ENCODE measurements at places on chromosomes 4 and X.
A peak's percentile ranks its signal among the peaks of the same experiment; 100 is the strongest.

DNA sequence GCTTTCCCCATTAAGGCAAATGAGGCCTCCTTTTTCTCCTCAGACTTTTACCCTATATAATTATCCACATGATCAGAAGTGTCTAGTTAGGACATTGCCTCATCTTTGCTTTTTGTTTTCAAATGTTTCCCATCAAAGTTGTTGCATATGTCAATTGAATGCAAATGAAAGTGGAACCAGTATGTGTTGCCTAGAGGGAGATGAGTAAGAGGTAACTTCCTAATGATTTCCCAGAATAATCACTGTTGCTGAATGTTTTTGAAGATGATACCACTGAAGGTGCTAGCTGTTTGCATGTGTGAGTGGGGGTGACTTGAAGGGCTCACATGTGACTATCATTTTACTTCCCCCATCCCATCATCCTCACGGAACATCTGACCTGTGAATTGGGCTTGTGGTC, 33.9 kb downstream of the PAK3 start:
- DNase-seq: no peak

- no peak for DNase-seq
Measured at GRCh38 chrX:149010853-149011224, 494.3 kb downstream of the IDS start.

DNA sequence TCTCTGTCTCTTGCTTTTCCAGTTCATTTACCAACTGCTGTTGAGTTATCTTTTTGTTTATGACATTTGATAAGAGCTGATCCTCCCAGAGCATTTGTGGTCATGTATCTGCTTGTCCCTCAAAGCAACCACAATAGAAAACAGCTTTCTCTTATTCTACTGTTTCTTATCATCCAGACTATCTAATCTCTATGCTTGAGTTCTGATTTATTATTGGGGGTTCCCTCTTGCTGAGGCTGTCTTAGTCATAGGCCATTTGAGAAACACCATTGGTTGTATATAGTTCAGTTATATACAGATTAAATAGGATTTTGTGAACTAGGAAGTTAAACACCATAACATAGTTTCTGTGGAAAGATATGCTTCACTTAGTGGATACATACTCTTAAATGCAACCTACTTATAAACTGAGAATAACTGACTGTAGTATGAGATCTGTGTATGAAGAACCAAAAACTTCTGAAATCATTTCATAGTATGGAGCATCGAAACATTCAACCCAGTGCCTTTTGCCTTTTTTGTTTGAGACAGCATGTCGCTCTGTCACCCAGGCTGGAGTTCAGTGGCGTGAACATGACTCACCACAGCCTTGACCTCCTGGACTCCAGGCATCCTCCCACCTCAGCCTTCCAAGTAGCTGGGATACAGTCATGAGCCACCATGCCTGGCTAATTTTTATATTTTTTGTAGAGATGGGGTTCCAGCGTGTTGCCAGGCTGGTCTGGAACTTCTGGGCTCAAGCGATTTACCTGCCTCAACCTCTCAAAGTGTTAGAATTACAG, 75.8 kb downstream of the STIM2 start:
- no peak for DNase-seq

- DNase-seq: no peak
Measured at GRCh38 chr4:183347146-183347545, 24.9 kb upstream of the CLDN24 start.

DNA sequence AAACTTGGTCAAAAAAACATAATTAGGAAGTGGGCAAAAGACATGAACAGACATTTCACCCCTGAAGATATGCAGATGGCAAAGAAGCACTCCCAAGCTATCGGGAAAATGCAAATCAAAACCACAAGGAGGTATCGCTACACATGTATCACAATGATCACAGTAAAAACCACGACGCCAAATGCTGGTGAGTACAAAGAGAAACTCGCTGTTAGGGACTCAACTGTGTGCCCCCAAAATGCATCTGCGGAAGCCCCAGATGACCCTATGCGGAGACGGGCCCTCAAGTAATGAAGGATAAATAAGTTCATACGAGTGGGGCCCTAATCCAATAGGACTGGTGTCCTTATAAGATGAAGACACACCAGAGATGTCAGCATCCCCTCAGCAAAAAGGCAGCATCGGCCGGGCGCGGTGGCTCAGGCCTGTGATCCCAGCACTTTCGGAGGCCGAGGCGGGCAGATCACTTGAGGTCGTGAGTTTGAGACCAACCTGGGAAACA, 10.2 kb downstream of the GAK start:
- DNase-seq: no peak

- DNase-seq: peak; percentile 6
Measured at GRCh38 chr4:12679217-12679616, 804.9 kb downstream of the RAB28 start.

- DNase-seq: no peak
Measured at GRCh38 chrX:26019386-26019785, 118.8 kb upstream of the MAGEB18 start.

GRCh38 chr4:4430492-4431195, 43.7 kb downstream of the NSG1 start:
- peak; percentile 51 for DNase-seq

DNA sequence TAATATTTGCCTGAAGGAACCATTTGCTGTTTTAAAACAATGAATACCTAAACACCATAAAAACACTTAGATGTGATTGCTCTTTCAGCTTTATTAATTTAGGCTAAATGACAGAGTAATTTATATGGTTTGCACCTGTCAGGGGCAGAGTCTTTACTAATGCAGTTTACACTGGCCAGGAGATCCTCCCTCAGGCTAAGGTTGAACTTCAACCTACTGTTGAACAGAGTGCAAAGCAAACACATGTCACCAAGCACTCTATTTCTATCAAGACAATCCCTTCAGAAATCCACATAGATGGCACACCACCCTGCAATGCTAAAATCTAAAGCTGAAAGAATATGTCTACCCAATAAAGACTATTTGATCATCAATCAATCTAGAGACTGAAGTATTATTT, 147.3 kb downstream of the KLHL13 start:
- DNase-seq: no peak

DNA sequence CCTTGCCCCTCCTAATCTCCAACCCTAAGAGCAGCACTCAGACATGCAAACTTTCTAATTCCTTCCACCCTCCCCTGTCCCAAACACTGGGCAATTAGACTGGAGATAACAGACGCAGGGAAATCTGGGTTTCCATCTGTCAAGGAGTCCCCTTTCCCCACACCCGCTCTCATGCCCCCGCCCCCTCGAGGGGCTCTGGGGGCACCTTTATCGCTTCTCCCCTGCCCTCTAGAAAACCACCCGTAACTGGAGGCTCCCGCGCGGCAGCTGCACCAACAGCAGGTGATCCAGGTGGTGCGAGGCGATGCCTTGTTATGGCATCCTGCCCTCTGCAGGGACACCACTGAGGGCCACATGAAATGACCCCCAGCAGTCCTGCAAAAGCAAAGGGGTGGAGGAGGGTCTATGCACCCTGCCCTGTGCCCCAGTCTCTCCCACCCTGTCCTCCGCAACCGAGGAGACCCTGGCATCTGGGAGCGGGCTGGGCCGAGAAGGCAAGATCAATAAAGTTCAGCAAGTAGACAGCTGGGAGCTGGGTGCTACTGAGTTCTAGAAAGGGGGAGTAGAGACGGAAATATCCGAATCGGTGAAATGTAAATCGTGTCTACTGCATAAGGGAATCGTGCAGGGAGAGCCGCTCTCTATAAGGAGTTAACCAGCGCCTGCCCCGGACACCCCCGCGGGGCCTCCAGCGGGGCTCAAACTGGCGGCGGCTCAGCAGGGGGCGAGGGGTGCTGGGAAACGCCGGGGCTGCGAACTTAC, 1.6 kb downstream of the KCTD8 start:
- DNase-seq: no peak

- DNase-seq: no peak
Measured at GRCh38 chrX:97860226-97860625, 976.5 kb downstream of the RPA4 start.

GRCh38 chr4:103757631-103758030, 37.8 kb upstream of the TACR3 start:
- DNase-seq: no peak

GRCh38 chr4:89617317-89617716, 219.6 kb downstream of the SNCA start:
- DNase-seq: no peak

DNA sequence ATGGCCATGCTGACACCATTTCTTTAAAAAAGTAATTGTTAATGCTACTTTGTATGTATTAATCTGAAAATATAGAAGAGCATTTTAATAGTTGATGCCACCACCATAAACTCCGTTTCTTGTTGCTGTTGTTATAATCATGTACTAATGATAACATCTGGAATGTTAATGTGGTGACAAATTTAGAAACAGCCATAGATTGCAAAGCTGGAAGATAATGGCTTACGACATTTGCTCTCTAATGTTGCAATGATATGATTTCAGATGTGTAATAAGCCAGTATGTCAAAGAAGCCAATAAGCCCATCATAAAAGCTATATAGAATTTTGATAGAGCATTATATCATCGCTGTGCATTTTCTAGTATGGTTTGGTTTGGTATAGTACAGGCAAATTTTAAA, 579.4 kb upstream of the ZFP42 start:
- DNase-seq: no peak

GRCh38 chr4:101217353-101218031, 129.8 kb downstream of the PPP3CA start:
- no peak for DNase-seq

- no peak for DNase-seq
Measured at GRCh38 chr4:122305853-122306252, 73.0 kb upstream of the ADAD1 start.

DNA sequence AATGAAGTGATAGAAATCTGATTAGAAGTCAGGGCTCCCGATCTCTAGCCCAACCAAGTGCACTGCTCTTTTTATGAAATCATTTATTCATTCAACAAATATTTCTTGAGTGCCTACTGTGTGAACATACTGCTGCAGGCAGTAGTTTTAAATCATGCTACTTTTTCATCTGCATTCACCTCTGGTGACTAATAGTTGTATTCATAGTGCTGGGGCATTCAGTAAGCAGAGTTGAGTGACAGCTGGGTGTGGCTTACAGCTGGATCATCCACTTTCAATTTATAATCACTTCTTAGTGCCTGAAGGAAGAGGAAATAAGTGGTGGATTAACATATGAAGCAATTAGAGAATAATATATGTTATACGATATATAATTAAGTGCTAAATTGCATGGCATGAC, 94.1 kb upstream of the HPRT1 start:
- DNase-seq: no peak

DNA sequence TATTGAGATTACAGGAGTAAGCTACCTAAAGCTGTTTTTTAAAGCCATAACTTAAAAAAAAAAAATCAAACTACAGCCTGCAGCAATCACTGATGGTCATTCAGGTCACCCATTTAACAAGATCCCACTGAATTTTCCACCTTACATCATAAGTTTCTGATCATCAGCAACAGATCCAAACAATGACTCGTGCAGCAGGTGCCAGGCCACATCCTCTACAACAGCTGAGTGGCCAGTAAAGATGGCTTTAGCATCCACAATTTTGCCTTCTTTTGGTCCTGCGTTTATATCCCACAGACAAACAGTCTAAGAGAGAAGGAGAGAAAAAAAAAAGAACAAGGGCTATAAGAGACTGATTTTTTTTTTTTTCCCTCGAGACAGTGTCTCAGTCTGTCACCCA, 16.6 kb downstream of the RBBP7 start:
- no peak for DNase-seq

- peak; percentile 4 for DNase-seq
Measured at GRCh38 chr4:3452376-3452775, 10.6 kb downstream of the HGFAC start.

GRCh38 chr4:36255577-36255976, 11.3 kb upstream of the ARAP2 start:
- DNase-seq: no peak

GRCh38 chrX:30589146-30589888, 11.8 kb upstream of the TASL start:
- no peak for DNase-seq

GRCh38 chrX:71111141-71111843, at the start of gene IL2RG:
Gene IL2RG (minus strand): TSS chrX:71111577. CDS start chrX:71111539, 38 bp downstream.
- no peak for DNase-seq

DNA sequence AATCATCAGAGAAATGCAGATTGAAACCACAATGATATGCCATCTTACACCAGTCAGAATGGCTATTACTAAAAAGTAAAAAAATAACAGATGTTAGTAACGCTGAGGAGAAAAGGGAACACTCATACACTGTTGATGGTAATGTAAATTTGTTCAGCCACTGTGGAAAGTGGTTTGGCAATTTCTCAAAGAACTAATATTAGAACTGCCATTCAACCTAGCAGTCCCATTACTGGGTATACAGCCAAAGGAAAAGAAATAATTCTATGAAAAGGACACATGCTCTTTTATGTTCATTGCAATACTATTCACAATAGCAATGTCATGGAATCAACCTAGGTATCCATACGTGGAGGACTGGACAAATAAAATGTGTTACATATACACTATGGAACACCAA, 566.3 kb downstream of the STPG2 start:
- DNase-seq: no peak

DNA sequence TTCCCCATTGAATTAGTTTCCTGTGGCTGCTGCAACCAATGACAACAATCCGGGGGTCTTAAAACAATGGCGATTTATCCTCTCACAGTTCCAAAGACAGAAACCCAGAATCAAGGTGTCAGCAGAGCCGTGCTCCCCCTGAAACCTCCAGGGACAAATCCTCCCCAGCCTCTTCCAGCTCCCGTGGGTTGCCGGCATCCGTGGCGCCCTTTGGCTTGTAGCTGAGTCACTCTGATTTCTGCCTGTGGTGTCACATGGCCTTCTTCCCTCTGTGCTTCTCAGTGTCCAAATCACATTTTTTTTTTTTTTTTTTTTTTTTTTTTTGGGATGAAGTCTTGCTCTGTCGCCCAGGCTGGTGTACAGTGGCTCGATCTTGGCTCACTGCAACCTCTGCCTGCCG, 64.5 kb upstream of the STX18 start:
- no peak for DNase-seq

GRCh38 chrX:73913580-73913979, 350.6 kb downstream of the CHIC1 start:
- no peak for DNase-seq

GRCh38 chr4:173415885-173416653, 17.2 kb upstream of the SCRG1 start:
- DNase-seq: no peak

DNA sequence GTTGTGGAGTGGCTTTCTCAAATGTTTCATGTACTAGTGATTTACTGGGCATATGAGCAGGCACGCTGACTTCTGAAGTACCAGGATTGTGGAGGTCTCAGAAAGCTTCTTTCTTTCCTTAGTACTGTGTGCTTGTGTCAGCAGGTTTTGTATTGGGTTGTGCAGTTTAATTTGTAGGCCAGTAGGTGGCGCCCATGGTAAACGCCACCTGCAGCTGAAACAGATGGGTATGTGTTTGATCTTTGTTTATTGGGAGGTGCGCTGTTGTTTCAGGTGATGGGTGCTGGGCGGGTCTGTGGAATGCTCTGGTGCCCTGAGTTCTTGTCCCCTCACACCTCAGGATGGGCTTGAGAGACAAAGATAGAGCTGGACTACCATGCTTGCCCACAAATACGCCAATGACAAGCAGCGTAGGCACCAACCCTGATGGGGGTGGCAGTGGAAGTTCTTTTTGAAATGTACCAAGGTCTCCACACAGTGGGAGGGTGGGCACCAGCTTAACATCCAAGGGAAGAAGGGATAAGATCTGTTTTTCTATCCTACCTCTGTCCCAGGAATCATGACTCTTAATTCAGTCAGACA, 141.5 kb downstream of the RPS6KA6 start:
- peak; percentile 11 for DNase-seq

Measured in SW 1271 (cell line).